Right renal pelvis (tissue), 4 donors: ENCODE measurements at places on chromosomes 13 and 19.

DNA sequence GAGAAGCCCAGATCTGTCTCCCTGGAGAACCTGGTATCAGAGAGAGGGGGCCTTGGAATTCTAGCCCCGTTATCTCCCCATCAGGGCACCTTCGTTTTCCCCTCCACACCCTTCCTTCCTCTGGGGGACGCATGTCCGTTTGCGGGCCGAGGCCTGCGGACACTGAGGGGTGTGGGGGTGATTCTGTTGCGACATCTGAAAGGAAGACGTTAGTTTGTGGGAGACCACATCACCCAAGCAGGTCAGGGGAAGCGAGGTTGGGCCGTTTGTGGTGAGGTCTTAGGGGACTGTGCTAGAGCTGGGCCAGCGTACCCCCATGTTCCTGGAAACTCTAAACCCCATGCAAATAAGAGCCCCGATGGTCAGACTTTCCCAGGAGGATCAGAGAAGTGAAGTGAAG, 3.7 kb upstream of the HSH2D start:
- no peak for DNase-seq

GRCh38 chr19:27744926-27745768, 1467.8 kb downstream of the UQCRFS1 start:
- DNase-seq: no peak

GRCh38 chr19:13830741-13831536, 35.7 kb downstream of the ZSWIM4 start:
- DNase-seq: no peak

- no peak for DNase-seq
These were observed 145.6 kb upstream of the GJB6 start for GRCh38 chr13:20377720-20378119.

DNA sequence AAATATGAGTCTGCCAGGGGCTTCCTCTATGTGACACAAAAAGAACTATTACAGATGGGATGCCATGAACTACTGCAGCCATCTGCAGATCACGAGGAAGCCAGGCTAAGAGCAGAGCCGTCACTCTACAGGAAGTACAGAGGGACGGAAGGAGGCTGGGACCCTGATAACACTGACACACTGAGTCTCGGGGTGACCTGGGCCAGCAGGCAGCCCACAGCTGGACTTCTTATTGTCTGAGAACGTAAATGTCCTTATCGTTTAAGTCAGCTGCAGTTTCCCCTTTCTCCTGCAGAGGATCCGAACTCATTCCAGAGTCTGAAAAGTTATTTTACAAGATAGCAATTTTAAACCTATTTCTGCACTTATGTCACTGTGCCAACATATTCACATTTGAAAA, 20.7 kb downstream of the PARP4 start:
- DNase-seq: no peak
